ENCODE measurements at places on chromosomes 2 and 18. TPM values are rescaled to one million over a fixed set of nuclear protein-coding genes. Genes with fewer than 3 reads are reported as not detected.

The PKDCC gene
- 0.49 TPM for total RNA-seq

The CHAC2 gene
- total RNA-seq: 10.5 TPM

DNA sequence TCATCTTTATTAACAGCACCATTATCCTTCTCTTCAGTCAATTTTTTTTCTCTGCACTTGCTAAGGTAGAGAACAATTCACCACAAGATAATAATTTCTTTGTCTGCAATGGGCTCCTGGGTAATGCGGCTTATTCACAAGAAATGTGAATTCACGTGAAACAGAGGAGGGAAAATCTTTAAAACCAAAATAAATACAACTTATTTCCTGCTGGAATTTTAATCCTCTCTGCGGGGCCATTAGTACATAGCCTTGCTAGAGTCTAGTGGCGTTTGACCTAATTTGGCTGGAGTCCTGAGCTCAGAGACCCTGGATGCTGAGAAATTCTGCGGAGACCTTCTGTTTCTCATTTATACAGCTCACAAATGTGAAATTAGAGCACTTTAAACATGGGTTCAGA, 319.3 kb upstream of the MMADHC start:
- no peak overlapping the region for H3K27ac ChIP-seq
- peaks cover 5% of the 10 kb centered on the region for H3K4me1 ChIP-seq
- no peaks in the 10 kb centered on the region for H3K27me3 ChIP-seq
- no peaks in the 10 kb centered on the region for H3K36me3 ChIP-seq

DNA sequence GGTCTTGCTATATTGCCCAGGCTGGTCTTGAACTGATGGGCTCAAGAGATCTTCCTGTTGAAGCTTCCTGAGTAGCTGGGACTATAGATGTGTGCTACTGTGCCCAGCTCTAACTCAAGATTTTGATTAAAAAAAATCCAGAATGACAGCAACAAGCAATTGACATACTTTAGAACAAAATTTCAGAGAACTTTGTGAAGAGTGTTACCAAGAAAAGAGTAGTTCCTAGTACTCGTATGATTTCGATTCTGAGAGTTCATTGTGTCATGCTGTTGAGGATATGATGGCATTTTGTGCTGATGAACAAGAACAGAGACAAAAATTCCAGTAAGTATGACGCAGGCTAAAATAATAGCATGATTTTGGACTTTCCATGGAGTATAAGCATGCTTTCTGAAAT, 90.2 kb upstream of the TWSG1 start:
- H3K4me3 ChIP-seq: no peak overlapping the region
- no peak for DNase-seq
- no peaks in the 10 kb centered on the region for H3K27me3 ChIP-seq
- peaks cover 28% of the 10 kb centered on the region for H3K36me3 ChIP-seq
- H3K4me1 ChIP-seq: no peaks in the 10 kb centered on the region
- H3K27ac ChIP-seq: no peak overlapping the region

- H3K36me3 ChIP-seq: peaks cover 38% of the 10 kb centered on the region
- H3K27me3 ChIP-seq: no peaks in the 10 kb centered on the region
- H3K27ac ChIP-seq: no peak overlapping the region
Measured at GRCh38 chr18:12497296-12497695, 89.6 kb downstream of the PRELID3A start.

The LIMS2 gene
- not detected for total RNA-seq

DNA sequence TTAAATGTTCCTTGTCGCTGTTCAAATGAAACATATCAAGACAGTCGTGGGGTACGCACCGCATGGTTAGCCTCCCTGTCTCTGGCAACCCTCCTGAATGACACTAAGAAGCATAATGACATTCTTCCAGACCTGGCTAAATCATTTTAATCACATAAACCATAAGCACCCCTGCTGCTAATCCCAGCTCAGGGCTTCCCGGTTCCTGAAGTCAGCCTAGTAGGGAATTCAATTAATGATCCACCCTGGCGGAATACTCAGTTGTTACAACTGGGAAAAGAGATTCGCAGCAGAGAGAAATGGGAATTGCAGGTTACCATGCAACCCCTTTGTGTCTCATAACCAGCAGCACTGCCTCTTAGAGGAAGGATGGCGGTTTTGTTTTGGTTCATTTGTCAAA, 200.8 kb upstream of the AGAP1 start:
- no peak overlapping the region for H3K4me3 ChIP-seq
- H3K27ac ChIP-seq: no peak overlapping the region
- H3K4me1 ChIP-seq: peaks cover 5% of the 10 kb centered on the region
- H3K36me3 ChIP-seq: no peaks in the 10 kb centered on the region

The UGT1A4 gene
- 0.12 TPM for total RNA-seq

Data from MCF 10A (cell line).